Activated CD4-positive, CD25-positive, alpha-beta regulatory T cell (primary cell): ENCODE measurements at places on chromosomes 3 and 15.

DNA sequence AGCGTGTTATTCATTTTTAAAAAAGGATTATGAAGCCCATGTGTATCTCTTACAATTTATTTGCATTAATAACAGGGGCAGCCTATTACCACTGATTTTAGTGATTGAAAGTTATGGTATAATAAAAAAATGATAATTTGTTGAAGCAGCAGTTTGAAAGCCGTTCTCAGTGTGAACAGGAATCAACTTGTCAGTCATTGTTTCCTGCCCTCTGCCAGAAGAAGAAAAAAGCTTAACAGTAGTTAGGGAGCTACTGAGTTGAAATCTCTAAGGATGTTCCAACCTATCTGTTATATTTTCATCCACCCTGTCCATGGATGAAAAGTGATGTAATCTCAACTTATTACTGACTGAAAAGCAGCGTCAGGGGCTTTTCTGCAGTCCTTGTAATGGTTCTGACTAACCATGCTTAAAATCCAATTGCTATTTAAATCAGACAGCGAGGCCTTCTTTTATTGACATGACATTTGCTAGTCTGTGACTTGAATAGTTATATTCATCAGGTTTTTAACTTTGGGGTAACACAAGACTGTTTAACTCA, 486.7 kb downstream of the ROBO2 start:
- no peak for DNase-seq

- DNase-seq: no peak
Measured at GRCh38 chr3:190346541-190346940, 24.3 kb upstream of the CLDN1 start.

DNA sequence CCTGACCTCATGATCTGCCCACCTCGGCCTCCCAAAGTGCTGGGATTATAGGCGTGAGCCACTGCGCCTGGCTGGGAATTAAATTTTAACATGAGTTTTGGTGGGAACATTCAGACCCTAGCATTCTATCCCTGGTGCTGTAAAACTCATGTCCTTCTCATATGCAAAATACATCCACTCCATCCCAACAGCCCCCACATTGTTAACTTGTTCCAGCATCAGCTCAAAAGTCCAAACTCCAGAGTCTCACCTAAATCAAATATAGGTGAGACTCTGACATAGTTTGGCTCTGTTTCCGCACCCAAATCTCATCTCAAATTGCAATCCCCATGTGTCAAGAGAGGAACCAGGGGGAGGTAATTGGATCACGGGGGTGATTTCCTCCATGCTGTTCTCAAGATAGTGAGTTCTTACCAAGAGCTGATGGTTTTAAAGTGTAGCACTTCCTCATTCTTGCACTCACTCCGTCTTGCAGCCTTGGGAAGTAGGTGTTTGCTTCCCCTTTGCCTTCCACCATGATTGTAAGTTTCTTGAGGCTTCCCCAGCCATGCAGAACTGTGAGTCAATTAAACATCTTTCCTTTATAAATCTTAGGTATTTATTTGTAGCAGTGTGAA, 96.2 kb upstream of the PLCL2 start:
- DNase-seq: no peak

DNA sequence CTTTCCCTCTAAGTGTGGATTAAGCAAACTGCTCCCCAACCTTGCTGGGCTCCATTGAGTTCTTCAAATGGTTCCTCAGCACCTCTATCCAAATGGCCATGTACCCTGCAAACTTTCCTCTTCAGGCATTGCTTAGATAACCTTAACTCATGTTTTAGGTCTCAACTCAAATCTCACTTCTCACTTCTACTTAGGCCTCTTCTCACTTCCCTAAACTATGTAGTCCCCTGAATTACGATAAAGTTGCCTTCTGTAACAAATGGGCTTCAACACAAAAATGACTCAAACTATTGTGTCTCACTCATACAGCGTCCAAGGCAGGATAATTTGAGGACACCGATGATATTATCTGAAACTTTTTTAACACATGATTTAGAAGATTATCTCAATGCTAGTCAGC, 62.4 kb upstream of the STAC start:
- no peak for DNase-seq

- no peak for DNase-seq
Measured at GRCh38 chr3:184155644-184156521, 706 bp downstream of the DVL3 start.

DNA sequence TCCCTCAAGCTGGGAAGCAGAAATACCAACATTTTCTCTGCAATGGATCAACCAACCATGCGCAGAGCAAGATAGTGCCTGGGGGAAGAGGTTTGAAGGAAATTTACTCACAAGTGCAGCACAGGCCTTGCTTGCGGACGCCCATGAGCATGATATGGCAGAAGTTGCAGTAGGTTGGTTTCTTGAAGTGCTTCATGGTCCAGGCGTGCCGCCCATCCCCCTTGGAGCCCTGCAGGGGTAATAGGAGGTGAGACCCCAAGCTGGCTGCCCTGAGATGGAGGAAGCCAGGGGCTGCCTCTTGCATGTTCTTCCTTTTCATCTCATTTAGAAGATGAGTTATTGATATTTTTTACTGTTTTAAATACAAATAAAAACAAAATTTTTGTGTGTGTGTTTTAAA, 86.6 kb downstream of the DGKG start:
- no peak for DNase-seq

GRCh38 chr3:48456456-48456855, 9.9 kb downstream of the ATRIP start:
- DNase-seq: no peak

- DNase-seq: no peak
Measured at GRCh38 chr3:148062590-148062989, 635.1 kb upstream of the AGTR1 start.

- no peak for DNase-seq
Measured at GRCh38 chr3:30505866-30506520, 100.4 kb upstream of the TGFBR2 start.

DNA sequence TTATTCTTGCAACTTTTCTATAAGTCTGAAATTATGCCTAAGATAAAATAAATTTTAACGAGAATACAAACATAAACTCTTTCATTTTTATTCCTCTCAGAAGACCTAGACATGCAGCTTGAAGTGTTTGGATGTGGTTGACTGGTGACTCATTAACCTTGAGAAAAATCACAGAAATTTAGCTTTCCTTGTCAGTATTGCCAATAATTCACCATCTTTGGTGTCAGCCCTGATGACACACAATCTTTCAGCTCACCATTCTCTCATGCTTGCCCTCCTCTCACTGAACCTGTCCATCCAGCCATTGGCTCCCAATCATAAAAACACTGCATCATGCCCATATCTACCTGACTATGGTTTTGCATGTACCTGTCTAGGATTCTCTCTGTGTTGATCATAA, 22.6 kb upstream of the TNFAIP8L3 start:
- DNase-seq: no peak

GRCh38 chr3:135556174-135556573, 409.4 kb upstream of the PPP2R3A start:
- no peak for DNase-seq

- no peak for DNase-seq
Measured at GRCh38 chr3:59234884-59235633, 185.2 kb upstream of the CFAP20DC start.

DNA sequence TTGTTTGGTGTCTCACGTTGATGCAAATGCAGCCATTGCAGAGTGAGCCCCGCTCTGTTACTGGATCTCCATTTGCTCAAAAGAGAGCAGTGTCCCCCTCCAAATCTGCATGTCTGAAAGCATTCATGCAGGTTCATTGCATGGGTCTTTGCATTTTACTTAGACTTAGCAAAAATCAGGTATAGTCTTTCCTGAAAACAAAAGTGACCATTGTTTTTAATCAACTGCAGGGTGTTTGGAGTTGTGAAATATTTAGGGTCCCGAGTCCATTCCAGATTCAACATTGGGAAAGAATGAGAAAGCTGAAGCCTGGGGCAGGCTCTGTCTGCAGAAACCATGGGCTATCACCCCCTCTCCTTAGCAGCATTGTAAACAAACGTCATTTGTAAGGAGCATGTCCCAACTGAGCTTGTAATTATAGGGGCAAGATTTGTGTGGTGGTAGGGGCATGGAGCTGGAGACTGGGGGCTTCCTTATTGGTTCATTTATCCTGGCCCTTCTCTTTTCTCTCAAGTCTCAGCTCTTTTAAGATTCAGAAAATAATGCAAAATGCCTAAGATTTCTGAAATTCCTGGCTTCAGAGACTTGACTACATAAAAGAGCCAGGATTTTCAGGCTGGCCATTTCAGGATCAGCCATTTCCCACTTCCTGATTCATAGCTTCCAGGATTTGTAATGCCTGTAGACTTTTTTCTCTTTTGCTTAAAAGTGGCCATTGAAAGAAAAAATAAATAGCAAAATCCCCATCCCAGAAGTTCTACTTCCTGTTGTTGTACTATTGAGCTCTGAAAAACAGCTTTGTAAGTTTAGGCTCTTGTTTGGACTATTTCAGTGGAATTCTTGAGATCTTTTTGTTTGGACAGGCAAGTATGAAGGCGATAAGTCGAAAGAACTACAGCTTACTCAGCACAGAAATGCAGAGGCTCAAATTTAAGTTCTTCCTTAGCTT, 23.0 kb downstream of the IGF1R start:
- DNase-seq: no peak

GRCh38 chr3:138297059-138297607, 32.5 kb downstream of the NME9 start:
- no peak for DNase-seq

- DNase-seq: no peak
Measured at GRCh38 chr3:33681667-33682066, 36.4 kb downstream of the CLASP2 start.

- DNase-seq: no peak
Measured at GRCh38 chr3:51715977-51716294, 9.1 kb downstream of the GRM2 start.

DNA sequence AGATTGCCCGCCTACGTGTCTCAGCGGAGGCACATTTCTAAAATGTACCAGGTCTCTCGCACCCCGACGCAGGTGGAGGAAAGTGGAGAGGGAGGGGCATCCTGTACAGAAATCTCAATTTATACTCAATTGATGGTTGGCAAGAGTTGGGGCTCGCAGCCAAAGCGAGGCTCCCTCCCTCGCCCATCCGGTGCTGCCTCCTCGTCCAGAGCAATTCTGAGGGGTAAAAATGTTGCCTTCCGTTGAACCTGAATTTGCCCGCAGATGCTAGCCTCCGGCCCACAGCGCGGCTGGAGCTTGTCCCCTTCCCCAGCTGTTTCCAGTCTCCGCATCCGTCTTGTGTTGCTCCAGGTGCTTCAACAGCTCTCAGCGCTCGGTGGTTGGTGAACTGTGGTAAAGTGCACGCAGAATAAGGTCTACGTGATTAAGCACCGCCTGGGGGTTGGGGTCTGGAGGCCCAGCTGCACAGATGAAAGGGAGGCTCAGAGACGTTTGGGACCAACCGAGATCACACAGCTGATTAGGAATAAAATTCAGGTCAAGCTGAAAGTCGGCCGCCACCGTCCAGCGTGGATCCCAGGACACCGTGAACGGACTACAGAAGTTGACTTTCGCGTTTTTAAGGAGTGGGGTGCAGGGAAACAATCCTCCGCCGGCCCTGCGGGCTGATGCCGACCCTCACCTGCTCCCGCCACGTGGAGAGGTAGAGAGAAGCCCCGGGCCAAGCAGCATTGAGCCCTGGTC, 846 bp upstream of the POLG start:
- no peak for DNase-seq

DNA sequence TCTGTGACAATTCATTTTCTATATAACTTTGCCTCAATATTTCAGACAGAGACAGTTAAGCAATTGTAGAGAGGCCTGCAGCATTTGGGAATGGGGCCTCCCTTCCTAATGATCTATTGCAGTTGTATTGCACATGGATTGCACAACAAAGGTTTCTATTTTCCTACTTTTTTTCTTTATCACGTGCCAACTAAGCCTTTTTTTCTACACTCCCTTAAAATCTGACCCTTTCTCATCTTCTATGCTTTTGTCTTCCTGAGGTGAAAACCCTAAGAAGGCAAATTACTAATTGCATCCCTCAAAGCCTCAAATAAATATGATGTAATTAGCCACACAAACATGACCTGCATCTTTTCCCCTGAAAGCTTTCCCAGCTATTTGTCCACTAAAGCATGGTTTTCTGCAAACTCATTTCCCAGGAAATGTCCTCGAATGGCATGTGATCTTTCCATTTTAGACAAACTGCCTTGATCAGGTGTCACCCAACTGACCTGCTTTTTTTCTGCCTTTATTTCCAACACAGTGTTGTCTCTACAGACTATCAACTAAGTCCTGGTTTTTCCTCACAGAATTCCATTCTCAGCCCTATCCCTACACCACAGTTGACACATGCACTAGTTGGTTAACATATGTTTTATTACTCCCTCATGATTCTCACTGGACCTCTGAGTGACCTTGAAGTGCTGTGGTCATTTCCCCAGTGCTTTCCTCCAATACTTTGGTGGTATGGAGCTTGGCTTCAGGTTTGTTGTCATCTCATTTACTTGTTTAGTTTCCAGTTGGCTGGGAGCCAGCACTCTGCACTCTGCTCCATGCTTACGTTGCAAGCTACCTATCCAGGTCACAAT, 31.9 kb upstream of the TSC22D2 start:
- DNase-seq: no peak

GRCh38 chr3:62665627-62666437, 209.4 kb downstream of the CADPS start:
- no peak for DNase-seq

DNA sequence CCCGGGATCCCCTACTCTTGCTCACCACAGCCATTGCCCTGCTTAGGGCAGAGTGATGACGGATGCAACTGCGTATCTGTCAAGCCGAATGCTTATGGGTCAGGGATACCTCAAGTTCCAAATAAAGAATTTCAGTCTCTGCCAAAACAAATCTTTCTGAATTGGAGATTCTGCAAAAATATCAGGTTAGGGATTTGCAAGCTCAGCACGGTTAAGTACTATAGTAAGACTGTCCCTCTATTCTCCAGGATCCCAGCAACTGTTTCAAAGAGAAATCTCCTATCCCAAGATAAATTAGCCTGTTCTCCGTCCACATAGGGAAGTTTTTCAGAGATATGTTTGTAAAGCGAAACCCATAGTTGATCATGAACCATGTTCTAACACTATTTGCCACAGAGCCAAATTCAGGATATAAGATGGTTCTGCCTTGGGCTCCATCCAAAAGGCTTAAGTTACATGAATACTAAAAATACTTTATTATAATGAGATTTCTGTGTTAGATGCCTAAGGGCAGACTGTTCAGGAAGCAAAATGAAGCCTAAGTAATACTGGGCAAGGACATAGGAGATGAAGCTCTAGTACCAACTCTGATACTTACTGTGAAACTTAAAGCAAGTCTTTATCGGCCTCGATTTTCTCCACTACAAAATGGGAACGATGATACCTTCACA, 100.1 kb upstream of the LPP start:
- no peak for DNase-seq

DNA sequence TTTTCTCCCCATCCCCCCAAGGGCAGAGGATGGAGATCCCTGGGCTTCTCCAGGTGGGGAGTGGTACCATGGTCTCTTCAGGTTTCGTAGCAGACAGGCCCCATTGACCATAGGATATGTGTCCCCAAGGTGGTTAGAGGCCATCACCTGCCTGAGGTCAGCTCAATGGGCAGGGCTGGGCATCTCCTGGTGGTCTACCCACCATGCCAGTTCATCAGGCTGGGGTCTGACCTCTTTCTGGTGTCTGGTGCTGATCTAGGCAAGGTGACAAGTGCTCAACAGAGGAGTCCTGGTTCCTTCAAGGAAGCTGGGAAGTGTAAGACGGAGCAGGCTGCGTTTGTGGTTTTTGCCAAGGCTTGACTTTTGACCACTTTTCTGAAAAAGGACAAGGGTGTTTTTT, 71.4 kb downstream of the SMAD3 start:
- DNase-seq: no peak

GRCh38 chr3:131303848-131304247, 77.7 kb upstream of the NUDT16 start:
- DNase-seq: no peak

GRCh38 chr15:95401587-95401986, 928.9 kb upstream of the NR2F2 start:
- no peak for DNase-seq

- no peak for DNase-seq
Measured at GRCh38 chr3:71232175-71232679, 351.3 kb downstream of the FOXP1 start.
